CD4-positive, alpha-beta T cell treated with Interleukin-6 at 100 ng/mL for 8 hours (primary cell): ENCODE measurements at places on chromosomes 7 and 10.

- no peak for DNase-seq
Measured at GRCh38 chr7:71208881-71209280, 76.9 kb downstream of the GALNT17 start.

- no peak for DNase-seq
Measured at GRCh38 chr10:118980135-118980865, 49.2 kb upstream of the NANOS1 start.

- DNase-seq, result no peak
Measured at GRCh38 chr10:68792115-68792514, 35.2 kb upstream of the STOX1 start.

DNA sequence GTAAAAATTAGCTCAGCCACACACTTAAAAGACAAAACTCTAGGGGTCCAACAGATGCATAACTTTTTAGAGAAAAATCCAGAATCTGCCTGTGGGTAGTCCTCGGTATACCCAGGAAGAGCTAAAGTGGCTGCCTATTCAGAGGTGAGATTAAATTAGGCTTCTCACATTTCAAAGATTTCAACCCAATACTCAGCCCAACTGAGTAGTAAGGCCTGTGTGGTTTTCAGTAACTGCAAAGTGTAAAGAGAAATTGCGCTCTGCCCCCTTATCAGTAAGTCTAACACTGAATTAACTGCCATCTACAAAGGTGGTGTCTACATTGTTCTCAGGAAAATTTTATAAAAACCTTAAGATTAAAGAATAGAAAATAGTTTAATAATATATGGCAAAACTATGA is 88.2 kb downstream of the ELMO1 start:
- DNase-seq, result no peak

DNA sequence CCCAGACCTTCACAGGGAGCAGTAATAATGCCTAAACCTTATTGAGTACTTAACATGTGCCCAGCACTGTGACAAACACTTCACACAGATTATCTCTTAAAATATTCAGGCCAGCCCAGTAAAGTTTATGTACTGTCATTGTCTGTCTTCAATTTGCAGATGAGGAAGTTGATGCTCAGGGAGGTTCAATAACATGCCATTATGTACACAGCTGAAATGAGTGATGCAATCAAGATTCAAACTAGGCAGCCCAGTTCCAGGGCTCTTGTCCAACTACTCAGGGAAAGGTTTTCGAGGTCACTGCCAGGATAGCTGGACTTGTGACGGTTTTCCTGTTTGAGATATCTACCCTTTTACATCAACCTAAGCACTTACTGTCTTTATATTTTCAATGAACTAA is 56.1 kb downstream of the AUTS2 start:
- DNase-seq, result no peak

GRCh38 chr7:30866939-30867338 is 44.7 kb upstream of the AQP1 start:
- no peak for DNase-seq

DNA sequence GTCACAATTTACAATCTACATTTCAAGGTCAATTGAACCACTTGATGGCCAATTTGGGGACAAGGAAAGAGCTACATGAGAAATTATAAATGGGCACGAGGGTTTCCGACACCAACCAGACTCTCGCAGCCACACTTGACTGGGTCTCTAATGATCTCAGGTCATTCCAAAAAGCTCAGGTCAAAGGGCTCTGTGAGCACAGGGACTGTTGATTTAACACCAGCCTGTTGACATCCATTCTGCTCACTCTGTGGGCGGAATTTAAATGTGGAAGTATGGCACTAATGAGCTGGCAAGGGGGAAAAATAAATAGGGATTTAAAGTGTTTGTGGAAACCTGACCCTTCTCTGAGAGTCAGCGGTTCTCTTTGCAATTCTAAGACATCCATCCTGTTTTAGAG is 810.7 kb upstream of the AUTS2 start:
- DNase-seq, result no peak

- no peak for DNase-seq
Measured at GRCh38 chr7:41732843-41733306, 30.0 kb upstream of the INHBA start.

GRCh38 chr7:70975754-70976153 is 156.2 kb upstream of the GALNT17 start:
- no peak for DNase-seq

- DNase-seq, result no peak
Measured at GRCh38 chr7:116834815-116835504, 27.4 kb upstream of the CAPZA2 start.

- no peak for DNase-seq
Measured at GRCh38 chr10:57247271-57247670, 886.2 kb upstream of the ZWINT start.

- DNase-seq, result no peak
Measured at GRCh38 chr7:3408814-3409595, 108.0 kb downstream of the SDK1 start.

DNA sequence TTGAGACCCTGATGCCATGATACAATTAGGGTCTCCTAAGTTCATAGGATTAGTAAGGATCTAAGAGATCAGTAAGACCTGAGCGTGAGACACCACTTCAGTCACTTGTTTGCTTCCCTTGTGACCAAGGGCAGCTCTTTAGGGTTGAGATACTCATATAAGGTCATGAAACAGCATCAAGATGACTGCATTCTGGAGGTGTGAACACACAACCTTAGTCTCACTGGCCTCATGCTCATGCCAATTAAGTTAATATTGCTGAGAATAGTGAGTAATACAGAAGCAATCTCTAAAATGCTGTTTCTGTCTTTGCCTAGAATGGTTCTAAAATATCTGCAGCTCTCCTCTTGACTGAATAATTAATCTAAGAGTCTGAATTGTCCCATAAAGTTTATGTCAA is 39.6 kb upstream of the KLHL7 start:
- no peak for DNase-seq

DNA sequence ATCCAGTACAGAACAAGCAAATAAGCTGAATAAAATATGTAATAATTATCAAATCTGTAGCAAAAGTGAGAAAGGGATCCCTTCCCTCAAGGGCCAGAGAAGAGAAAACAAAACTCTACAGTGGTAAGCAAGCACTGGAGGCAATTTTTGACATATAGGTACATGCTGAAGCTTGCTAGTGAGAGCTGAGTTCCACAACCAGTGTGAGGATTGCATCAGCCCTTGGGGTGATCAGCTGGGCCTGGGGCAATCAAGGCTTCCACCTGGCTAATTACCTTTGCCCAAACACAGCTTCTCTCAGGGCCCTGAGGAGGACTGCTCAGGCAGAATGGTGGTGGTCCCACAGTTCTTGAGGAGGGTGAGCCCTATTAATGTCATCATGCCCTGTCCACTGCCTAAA is 134.4 kb upstream of the DLX6 start:
- no peak for DNase-seq

GRCh38 chr7:1953199-1954190 is 279.2 kb downstream of the MAD1L1 start:
- DNase-seq, result no peak

DNA sequence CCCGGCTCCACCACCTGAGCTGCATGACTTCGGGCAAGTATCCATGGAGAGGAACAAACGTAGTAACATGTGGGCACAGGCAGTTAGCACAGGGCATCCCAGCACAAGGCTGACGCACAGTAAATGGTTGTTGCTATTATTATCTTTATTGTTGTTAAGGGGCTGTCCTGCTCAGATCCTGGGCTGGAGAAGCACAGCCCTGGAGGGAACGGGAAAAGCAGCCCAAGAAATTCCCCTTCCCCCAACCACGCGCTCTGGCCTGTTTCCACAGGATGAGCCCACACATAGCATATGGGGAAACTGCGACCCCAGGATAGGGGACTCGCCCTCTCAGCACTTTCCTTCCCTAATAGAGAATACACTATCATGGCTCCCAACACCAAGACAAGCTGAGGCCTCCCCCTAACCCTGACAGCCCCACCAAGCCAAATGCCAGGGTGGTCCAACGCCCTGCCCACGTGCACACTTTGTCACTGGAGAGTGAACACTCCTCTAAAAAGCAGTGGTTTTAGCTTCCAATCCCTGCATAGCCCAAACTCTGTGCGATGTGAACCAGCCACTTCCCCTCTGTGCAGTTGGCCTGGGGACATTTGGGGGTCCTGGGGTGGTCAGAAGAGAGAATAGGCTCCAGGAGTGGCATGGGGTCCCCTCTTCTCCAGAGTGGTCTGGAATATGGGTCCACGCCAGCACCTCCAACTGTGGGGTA is 11.0 kb downstream of the PSD start:
- no peak for DNase-seq

DNA sequence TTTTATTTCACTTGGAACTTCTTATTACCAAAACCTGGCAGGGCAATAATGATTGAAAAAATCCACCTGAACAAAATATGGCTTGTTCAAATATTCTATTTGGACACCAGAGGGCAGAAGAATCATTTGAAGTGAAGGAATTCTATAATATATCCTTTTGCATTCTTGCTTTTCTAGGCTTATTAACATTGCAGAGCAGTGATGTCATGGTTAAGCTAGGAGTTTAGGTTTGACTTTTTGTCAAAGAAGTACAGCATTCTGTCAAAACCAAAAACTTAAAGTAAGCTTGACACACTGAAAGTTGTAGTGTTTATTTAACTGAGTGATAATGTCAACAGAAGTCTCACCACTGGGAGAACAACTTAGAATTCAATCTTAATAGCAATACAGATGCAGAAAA is 156.0 kb downstream of the SEMA3D start:
- no peak for DNase-seq

DNA sequence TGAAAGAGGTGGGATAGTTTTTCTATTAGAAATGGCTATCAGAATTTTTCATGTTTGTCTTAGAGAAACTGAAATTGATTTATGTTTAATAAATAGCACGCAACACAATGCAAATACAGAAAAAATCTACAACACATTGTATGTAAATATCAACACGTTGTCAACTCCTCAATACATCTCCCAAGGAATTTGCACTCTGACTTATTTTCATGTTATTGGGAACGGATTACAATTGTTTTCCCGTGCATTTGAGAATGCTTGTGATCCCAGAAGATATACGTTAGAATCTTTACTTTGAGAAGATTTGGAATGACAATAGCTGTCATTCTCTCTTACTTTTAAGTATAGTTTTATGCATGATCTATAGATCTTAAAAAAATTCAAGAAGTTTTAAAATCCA is 313.8 kb upstream of the AKR1E2 start:
- DNase-seq, result no peak

- DNase-seq, result no peak
Measured at GRCh38 chr7:112260911-112261310, 54.4 kb downstream of the ZNF277 start.

- no peak for DNase-seq
Measured at GRCh38 chr10:74077416-74077815, 73.2 kb downstream of the AP3M1 start.

DNA sequence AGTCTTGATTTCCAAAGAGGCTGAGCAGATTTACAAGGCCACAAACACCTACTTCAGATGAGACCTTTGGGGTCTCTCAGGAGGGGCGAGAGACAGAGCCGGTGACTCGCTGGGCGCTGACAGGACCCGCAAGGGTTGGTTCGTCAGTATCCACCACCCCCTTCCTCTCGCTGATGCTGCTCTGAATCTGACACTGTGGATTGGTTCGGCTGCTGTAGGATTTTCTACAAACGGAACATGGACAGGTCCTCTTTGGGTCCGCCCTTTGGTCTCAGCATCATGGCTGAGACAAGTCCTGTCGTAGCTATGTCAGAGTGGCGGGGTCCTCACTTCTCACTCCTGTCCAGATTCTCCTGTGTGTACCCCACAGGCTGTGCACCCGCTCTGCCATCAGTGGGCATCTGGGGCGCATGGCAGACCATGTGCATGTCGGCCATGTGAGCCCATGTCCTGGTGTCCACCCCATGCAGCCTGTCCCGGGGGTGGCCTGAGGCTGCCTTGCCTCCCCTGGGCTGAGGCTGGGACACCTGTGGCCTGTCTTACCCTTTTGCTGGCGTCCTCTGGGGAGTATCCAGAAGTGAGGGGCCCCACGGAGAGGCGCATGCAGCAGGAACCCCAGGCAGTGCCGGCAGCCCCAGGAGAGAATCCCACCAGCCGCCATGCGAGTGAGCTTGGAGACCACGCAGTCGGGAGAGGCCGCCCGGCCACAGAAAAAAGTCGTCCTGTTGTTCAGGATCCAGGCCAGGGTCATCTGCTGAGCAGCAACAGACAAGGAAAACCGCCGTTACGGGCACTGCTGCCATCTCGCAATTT is 21.6 kb upstream of the FAM20C start:
- DNase-seq, result no peak

GRCh38 chr7:107687656-107688055 is 27.0 kb downstream of the SLC26A4 start:
- DNase-seq, result no peak

DNA sequence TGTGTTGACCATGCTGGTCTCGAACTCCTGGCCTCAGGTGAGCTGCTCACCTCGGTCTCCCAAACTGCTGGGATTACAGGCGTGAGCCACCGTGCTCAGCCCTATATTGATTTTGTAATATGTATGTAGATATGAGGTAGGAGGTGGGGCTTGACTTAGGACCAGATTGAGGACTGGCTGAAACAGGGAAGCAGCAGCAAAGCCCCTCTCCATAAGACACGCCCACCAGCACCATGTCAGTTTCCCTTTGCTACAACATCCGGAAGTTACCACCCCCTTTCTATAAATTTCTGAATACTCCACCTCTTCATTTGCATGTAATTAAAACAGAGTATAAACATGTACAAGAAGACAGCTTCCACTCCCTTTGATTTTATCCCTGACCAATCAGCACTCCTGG is 47.9 kb upstream of the MYL10 start:
- no peak for DNase-seq

DNA sequence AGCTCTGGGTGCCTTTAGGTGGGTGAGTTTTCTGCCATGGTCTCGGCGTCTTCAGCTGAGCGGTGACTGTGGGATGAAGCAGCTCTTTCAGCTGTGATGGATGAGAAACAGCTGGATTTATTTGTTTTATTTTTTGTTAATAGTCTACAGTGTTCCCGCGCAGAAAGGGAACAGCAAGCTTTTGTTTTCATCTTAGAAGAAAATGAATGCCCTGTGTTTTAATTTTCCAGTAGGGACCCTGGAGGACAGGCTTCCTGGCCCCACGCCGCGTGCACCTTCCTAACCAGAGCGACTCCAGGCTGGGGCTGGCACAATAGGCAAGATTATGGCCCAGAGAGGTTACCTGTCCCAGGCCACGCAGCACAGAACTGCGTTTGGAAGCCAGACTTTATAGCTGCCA is 57.6 kb downstream of the GTF2IRD1 start:
- no peak for DNase-seq

DNA sequence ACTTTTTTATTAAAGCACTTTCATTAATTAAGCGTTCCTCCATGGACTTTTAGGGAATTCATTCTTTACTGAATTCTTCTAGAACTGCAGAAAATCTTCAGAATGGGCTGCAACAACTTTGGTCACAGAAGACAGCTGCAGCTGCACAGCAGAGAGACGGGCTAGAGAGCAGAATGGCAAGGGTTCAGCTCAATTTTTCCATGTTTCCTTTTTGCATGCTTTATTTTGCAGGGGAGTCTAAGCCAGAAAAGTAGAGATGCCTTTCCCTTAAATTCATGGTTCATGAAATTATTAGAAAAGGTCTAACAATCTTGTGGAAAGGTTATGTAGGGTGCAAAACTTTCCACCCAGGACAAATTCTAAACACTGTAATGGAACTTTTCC is 15.4 kb upstream of the ANKRD1 start:
- no peak for DNase-seq

GRCh38 chr10:5508161-5508604 is 8.8 kb upstream of the CALML5 start:
- no peak for DNase-seq
